ENCODE measurements at places on chromosomes 5 and 9.

DNA sequence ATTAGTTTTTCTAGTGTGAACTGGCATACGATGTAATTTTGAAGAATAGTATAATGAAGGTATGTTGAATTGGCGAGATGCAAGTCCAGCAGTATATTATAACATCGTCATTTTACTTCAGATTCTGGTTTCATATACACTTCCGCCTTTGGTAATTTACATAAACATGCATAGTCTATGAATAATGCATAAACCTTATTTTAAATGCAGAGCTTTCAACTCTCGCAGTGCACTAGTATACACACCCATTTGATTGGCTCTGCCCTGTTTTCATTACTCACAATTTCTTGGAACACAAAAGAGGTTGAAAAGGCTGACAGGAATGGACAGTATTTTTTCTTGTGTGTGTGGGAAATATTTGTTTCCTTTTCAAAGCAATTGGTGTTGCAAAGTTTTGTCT is 128.9 kb upstream of the CCNH start:
- peak; percentile 37 for DNase-seq

DNA sequence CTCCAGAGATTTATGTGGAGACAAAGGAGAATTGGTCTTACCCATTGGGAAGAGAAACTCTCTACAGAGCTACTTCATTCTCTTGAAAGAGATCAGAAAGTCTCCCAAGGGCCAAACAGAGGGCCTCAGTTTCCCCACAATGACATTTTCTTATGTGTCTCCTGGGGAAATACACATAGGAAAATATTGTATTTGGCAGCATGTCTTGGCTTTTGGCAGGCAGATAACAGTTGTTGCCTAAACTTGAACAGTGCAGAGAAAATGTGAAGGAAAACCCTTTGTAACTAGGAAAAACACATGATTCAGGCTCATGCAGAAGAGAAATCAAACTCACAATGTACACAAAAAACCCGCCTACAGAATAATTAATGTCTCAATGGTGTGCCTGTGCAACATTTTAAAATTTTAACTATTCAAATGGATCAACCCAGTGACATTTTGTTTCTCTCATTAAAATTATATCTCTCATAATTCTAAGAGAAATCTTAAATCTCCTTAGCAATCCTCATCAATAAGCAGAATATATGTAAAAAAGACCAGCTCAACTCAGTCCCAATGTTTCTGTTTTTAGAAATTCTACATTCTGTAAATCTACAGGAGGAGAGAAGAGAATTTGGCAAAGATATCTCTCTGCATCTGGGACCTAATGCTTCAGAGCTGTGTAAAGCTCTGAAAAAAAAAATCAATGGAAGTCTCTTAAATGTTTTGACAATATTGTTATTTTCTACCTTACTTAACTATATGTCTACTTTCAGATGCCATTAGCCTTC is 205.1 kb downstream of the ADAMTSL1 start:
- no peak for DNase-seq

GRCh38 chr5:96807075-96807654 is 580 bp downstream of the ERAP1 start:
- DNase-seq = peak; percentile 78

DNA sequence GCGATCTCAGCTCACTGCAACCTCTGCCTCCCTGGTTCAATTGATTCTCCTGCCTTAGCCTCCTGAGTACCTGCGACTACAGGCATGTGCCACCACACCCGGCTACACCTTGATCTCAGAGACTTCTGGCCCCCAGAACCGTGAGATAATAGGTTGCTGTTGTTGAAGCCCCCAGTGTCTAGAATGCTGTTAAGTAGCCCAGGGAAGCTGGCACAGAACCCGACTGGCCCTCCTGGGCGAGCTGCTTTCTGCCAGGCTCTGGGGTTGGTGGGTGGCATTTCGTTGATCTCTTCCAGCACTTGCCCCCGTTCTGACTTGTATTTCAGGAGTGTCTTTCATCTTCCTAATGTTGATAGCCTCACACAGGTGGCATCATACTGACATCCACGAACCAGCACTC is 807.1 kb downstream of the CDH9 start:
- no peak for DNase-seq

DNA sequence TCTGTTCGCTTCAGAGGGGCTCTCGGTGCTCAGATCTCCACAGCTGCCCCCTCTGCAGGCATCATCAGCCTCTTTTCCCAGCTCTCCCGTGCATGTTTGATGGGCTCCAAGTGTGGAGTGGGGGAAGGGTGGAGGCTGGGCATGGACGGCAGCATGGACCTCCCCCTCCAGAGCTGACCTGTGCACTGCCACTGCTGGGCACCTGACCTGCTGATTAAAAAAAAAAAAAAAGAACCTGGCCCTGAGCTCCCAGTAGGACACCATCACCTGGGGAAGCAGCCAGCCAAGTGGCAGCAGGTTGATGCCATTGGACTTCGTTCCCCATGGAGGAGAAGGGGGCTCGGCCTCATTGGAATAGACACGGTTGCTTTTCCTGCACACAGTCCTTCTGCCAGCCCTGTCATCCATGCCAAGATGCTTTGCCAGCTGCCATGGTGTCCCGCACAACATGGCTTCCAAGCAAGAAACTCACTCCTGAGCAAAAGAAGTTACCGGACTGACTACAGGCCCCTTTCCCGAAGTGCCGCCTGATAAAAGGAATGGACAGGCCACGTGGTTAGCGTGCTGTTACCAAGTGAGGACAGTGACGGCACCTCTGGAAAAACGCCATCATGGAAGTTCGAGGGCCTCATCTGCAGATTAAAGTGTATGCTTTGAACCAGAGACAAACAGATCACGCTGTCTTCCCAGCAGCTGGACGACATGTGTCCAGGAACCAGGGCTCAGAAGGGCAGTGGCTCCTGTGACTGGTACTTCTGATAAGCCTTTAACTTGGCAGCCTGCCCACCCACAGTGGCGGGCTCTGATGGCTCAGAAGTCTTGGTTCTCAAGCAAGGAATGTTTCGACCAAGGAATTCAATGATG is 14.7 kb upstream of the BRD3OS start:
- DNase-seq = no peak

- DNase-seq = no peak
Observed at GRCh38 chr9:73611032-73611431, 459.4 kb downstream of the ANXA1 start.

- DNase-seq = no peak
Observed at GRCh38 chr9:136744773-136745172, 2.0 kb upstream of the LCN10 start.

DNA sequence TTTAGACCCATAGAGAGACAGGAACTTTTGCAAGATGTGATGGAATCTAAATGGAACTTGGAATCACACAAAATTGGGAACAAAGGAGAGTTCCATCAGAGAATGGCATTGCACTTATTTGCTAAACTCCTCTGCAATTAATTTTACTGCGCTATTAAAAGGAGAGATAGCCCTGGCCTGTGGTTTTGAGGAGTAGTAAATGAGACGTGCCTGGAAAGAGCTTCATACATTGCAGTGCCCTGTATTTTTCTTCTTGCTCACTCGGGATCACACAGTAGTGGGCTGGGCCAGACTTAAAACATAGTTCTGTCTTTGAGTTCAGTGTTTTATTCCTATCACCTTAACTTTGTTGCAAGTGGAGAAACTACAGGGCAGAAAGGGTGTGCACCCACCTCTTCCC is 94.4 kb upstream of the SLC27A6 start:
- no peak for DNase-seq

GRCh38 chr9:82108941-82109340 is 120.4 kb downstream of the SPATA31D1 start:
- no peak for DNase-seq

Measured in NCI-H774 (cell line).